ENCODE measurements at places on chromosomes 3 and 15.
A peak's percentile ranks its signal among the peaks of the same experiment; 100 is the strongest.

GRCh38 chr3:119349354-119350041 is 55.3 kb downstream of the ARHGAP31 start:
- peak; percentile 26 for DNase-seq

DNA sequence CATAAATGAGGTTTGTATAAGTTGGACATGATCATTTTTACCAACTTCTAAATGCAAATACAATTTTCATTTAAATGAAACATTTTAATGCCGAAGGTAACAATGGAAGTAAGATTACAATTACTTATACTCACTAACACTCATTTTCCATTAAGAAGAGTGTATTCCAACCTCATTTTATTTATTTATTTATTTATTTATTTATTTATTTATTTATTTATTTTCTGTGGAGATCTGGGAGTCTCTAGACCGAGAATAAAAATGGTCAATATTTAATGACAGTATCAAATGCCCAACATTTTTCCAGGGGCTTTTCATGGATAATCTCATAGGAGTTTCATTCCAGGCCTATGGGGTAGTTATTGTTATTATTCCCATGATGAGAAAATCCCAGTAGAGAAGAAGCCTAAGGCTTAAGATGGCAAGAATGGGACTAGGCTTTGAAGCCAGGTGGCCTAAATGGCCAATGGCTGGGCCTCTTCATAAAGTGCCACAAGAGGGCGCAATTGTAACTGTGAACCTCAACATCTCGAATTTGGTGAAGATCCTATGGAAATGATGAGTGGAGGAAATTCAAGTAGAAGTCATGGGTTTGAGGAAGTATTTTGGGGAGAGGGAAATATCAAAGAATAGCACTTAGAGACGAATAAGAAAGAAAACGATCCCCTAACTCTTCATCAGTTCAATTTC is 21.3 kb downstream of the VGLL3 start:
- DNase-seq = peak; percentile 48

DNA sequence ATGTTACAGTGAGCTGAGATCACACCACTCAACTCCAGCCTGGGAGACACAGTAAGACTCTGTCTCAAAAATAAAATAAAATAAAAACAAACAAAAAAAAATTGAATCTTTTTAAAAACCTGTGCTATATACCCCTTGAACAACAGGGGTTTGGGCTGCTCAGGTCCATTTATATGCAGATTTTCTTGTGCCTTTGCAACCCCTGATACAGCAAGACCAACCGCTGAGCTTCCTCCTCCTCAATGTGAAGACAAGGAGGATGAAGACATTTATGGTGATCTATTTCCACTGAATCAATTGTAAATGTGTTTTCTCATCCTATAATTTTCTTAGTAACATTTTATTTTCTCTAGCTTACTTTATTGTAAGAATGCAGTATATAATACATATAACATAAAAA is 831.0 kb upstream of the ARPP21 start:
- DNase-seq = no peak

DNA sequence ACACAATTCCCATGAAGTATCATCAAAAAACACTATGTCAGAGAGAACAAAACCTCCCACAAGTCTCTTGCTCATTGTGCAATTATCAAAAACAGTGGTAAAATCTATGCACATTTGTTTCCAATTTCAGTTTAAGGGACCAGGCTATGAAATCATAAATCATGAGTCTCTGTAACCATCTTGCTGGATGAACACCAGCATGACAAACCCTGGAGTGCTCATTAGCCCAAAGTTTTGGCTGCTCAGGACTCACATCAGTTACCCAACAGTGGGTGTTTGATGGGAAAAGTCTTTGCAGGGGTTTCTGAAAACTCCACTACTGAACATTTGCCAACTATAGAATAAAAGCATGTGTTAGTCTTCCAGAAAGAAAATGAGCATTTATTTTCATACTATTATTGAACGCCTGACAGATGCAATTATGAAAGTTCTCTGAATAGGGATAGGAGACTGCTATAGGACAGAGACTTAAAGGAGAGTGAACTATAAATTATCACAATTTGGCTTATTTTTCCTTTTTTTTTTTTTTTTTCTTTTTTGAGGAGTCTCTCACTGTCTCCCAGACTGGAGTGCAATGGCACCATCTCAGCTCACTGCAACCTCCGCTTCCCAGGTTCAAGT is 240.8 kb upstream of the KCNMB2 start:
- peak; percentile 71 for DNase-seq

- DNase-seq = peak; percentile 73
These were observed 11.4 kb downstream of the C15orf40 start for GRCh38 chr15:82999905-83000671.

DNA sequence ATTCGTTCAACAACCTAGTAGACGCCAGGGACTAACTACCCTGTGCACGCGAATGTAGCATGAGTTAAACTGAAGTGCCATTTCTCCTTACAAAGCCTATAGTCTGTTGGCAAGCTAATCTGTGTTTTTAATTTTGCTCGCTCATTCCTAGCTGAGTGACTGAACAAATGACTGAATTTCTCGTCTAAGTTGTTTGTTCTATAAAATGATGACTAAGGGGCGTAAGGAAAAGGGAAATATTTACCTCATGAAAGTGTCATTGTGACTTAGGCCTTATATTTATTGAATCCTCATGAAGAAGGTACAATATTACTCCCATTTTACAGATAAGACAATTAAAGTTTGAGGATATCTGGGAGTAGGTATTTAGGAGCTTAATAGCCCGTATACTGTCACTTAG is 818.3 kb upstream of the ALCAM start:
- no peak for DNase-seq

DNA sequence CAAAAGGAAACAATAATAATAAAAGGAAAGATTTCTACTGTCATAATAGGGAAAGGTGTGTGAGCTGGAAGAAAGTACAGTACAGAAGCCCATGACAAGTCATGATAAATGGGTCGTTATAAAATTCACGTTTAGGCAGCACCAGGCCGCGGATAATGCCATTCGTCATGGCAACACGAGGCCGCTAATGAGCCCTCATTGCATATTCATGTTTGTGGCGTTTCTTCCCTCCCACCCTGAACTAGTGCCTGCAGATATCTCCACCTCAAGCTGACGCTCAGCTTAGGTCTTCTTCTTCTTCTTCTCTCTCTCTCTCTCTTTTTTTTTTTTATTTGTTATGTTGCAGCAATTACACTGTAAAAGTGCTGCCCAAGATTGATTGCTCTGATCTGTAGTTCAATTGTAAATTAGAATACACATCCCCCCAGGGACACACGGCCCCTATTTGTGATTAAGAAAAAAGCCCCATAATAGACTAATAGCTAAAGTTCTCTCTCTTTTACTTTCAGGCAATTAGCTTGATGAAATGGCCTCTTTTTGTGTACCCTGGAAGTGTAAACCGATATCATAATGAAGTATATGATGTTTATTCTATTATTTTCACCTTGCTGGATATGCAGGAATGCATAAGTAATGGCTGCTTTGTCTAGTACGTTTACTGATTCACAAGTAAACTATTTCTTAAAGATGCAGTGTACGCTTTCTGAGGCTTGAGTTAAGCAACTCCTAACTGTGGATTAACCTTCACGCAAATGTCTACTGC is 61.9 kb upstream of the NR2F2 start:
- peak; percentile 62 for DNase-seq

GRCh38 chr15:31296646-31297574 is 29.7 kb upstream of the KLF13 start:
- DNase-seq = no peak

DNA sequence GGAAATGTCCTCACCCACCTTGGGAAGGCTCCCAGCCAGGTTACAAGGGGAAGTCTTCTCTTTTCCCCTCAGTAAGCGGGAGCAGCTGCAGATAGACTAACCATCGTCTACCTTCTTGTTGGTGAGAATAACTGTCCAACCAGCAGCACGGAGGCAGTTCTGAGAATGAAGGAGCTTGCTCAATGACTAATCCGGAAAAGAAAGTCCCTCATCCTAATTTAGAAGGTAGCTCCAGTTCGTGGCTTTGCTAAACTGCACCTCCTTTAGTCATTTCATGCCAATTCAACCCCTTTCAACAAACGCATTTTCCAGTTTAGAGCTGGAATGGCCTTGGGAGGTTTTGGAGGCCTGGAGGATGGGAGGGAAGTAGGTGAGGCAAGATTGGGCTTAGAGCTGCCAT is 527.4 kb upstream of the PROK2 start:
- no peak for DNase-seq
